Activated T-cell treated with anti-CD3 and anti-CD28 coated beads for 4 hours (primary cell): ENCODE measurements at places on chromosomes 4 and X.
A peak's percentile ranks its signal among the peaks of the same experiment; 100 is the strongest.

DNA sequence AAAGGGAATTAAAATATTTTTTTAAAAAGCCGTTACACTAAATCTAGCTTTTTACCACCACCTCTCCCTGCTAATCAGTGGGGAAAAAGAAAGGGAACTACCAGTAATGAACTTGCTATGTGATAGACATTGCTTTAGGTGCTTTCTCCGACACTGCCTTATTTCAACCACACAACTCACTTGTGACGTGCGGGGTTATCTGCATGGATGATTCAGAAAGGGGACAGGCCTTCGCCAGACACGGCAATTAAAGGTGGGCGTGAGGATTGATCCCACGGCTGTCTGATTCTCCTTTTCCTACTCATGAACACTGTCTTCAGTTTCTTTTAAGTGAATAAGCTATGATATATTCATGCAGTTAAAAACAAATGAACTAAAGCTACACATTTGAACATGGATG lies 882 bp upstream of the CXCR3 start:
- peak; percentile 57 for DNase-seq

GRCh38 chrX:18102006-18102405 lies 118.7 kb downstream of the BEND2 start:
- no peak for DNase-seq

DNA sequence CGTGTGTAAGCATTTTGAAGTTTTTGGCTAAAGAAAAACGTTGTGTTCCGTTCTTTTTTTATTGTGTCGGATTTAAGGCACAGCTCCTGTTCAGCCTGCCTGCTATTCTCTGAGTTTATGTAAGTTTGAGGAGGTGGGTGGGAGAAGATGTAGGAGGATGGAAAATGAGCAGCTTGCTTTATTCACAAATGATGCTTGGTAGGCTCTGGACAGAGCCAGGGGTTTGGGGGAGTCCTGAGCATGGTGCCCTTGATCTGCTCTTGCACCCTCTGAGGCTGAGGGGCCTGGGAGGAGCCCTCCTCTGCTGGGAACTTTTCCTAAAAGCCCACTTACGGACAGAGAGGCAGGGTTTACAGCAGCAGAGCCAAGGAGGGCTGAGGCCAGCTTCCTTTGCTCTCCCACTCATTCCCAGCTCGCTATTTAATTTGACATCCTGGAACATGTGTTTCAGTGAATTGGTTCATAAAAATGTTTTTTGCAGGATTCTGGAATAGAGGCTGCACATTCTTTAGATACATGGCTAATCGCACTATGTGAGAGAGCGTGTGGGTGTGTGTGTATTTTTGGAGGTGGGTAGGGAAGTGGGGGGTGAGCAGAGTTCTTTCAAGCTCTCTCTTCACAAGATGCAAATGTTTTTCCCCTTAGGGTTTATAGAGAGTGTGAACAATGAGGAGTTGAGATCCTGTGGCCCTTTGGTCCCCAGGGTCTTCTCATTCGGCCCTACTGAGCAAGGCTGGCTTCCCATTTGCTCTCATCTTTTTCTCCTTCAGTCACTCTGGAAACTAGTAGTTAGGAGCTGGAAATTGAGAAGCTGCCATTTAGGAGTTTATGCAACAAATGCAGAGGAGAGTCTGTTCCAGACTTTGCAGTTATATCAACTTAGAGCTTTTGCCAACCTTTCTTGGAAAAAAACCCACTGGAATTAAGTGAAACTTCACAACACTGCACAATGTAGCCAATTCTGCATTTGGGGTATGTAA lies 32.1 kb downstream of the TMEM131L start:
- no peak for DNase-seq

GRCh38 chrX:84501798-84502628 lies at the start of gene HDX:
HDX (minus strand) TSS chrX:84502453; CDS start chrX:84475397, 27,056 bp downstream.
- DNase-seq: peak; percentile 45

- DNase-seq: no peak
Observed at GRCh38 chr4:87005369-87005689, 70.5 kb downstream of the AFF1 start.

- no peak for DNase-seq
Observed at GRCh38 chr4:126061655-126062054, 746.9 kb downstream of the FAT4 start.

DNA sequence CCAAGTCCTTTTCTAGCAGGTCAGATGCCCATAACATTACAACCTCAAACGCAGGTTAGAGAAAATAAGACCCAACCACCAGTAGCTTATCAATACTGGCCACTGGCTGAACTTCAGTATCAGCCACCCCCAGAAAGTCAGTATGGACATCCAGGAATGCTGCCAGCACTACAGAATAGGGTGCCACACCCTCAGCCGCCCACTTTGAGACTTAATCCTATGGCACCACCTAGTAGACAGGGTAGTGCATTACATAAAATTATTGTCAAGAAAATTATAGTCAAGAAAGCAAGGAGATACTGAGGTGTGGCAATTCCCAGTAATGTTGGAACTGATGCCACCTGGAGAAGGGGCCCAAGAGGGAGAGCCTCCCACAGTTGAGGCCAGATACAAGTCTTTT lies 19.9 kb upstream of the TRIM61 start:
- no peak for DNase-seq

- DNase-seq: no peak
Observed at GRCh38 chr4:637536-638280, 12.3 kb downstream of the PDE6B start.

- DNase-seq: no peak
Observed at GRCh38 chr4:88297725-88298454, 13.5 kb upstream of the PPM1K start.

DNA sequence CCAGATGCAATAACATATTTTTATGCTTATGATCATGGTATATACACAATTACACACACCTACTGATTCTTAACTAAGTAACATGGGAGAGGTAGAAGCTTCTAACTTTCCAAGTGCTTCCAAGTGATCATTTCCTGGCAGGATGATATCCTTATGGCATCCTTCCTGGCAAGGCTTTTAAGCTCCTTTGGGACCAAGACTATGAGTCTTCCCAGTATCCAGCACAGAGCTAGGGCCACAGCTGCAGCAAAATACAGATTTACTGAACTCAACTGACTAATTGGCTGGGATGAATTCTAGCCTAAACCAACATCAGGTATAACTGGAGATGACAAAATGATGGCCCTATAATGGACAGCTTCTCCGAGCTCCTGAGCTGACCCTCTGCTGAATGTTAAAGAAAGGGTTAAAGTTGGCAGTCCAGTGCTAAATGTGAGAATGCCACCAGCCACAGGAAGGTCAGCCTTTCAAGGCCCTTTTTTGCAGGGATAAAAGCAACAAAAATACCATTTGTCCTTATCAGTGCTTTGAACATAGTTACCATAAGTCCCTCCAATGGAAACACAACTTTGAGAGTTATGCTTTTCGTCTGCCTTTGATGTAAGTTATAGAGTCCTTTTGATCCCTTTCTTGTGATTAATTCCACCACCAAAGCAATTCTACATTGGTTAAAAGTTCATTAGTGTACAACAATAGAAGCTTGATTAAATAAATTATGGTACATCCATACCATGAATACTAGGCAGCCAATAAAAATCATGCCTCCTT lies 73.4 kb downstream of the MGST2 start:
- no peak for DNase-seq
